Dermis blood vessel endothelial cell (primary cell): ENCODE measurements at places on chromosomes 16 and 17. TPM values are rescaled to one million over a fixed set of nuclear protein-coding genes. Genes with fewer than 3 reads are reported as not detected.

ZDHHC7 gene
- total RNA-seq, result 61.6 and 63.6 TPM in 2 replicates

CCL3 gene
- total RNA-seq, result not detected in 2 replicates

HOXB9 gene
- total RNA-seq, result 0.47 and 1.0 TPM in 2 replicates

MTHFSD gene
- 14.5 and 17.7 TPM in 2 replicates for total RNA-seq

KRTAP3-1 gene
- total RNA-seq, result not detected in 2 replicates

KRTAP4-3 gene
- total RNA-seq, result not detected in 2 replicates

MAP3K3 gene
- 138 and 207 TPM in 2 replicates for total RNA-seq

TOM1L1 gene
- total RNA-seq, result 0.34 and 0.70 TPM in 2 replicates

TMEM94 gene
- total RNA-seq, result 50.4 and 70.6 TPM in 2 replicates

NPIPA1 gene
- 33.8 and 37.8 TPM in 2 replicates for total RNA-seq

NUP88 gene
- total RNA-seq, result 99.9 and 106 TPM in 2 replicates

FTSJ3 gene
- 73.3 and 78.8 TPM in 2 replicates for total RNA-seq

CHST5 gene
- not detected in 2 replicates for total RNA-seq

CA7 gene
- not detected in 2 replicates for total RNA-seq

PHF23 gene
- total RNA-seq, result 41.4 and 42.8 TPM in 2 replicates

GRB7 gene
- total RNA-seq, result 0.28 and 0.34 TPM in 2 replicates

PRKCB gene
- not detected in 2 replicates for total RNA-seq
